ENCODE measurements at places on chromosomes 1 and 21.

DNA sequence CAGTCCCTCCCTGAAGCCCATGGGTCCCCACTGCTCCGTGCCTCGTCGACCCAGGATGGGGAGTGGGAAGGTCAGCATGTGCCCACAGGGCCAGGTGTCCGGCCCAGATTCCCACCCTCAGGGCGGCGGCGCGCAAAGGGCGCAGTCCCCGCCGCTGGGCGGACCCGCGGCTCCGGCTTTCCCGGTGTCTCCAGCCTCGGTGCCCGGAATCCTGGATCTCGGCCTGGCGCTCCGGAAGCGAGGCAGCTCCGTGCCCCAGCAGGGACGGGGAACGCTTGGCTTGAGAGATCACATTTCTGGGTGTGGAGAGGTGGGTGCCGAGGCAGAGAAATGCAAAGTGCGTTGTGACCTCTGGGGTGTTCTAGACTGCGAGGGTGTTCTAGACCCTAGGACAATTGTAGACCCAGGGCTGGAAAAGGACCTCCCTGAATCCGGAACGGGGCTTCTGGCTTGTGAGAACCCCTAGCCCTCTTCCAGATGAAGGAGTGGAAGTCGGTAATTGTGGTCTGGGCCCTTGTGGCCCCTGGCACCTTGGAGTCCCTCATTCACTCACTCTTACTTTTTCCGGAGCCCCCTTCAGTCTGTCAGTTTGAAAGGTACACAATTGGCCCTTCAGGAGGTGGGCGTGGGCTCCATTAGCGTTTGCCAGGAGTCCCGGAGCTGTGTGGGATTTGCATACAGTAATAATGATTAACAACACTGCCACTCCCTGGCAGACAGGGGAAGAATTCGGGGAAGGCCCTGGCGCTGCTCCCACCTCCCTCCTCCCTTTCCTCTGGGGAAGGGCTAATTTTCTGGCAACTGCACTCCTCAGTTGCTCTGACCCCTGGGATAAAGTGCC lies 1.6 kb upstream of the KCND3 start:
- DNase-seq: peak; percentile 58

GRCh38 chr1:218304281-218305039 lies 19.4 kb downstream of the RRP15 start:
- DNase-seq: no peak

GRCh38 chr1:14366091-14367018 lies 232.1 kb upstream of the KAZN start:
- peak; percentile 11 for DNase-seq

GRCh38 chr1:88519156-88519555 lies 164.9 kb upstream of the PKN2 start:
- no peak for DNase-seq

- DNase-seq: no peak
Observed at GRCh38 chr21:41521489-41522027, 13.6 kb upstream of the TMPRSS2 start.

GRCh38 chr21:39707316-39707715 lies 37.7 kb upstream of the IGSF5 start:
- DNase-seq: no peak

DNA sequence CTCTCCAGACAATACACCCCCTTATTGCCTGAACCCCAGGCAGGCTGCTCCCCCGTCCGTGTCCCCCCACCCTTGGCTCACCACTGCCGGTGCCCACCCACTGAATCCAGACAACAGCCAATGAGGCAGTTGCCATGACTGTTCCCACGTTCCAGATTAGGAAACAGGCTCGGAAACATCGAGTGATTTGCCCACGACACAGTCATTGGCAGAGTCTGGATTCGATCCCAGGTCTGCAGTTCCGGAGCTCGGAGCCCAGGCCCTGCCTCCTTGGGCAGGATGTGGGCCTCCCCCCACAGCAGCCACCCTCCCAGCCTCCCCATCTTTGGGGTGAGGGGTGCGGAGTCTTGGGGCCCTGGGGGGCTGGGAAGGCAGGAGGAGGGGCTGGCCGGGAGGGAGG lies 20.3 kb upstream of the CLSTN1 start:
- DNase-seq: no peak

All from adipocyte (in vitro differentiated cells).